Thymus (tissue), 14 donors: ENCODE measurements at places on chromosomes 12 and 14. TPM values are rescaled to one million over a fixed set of nuclear protein-coding genes. Genes with fewer than 3 reads are reported as not detected.

Gene DPF3
- polyA plus RNA-seq, result 0.46 TPM

Gene SNRNP35
- polyA plus RNA-seq, result 53.9 TPM

Gene HOTAIR
- polyA plus RNA-seq, result 0.25 TPM

- DNase-seq, result no peak
Observed at GRCh38 chr12:94616203-94616729, 34.1 kb downstream of the TMCC3 start.

Gene RTL1
- 0.02 TPM for polyA plus RNA-seq

DNA sequence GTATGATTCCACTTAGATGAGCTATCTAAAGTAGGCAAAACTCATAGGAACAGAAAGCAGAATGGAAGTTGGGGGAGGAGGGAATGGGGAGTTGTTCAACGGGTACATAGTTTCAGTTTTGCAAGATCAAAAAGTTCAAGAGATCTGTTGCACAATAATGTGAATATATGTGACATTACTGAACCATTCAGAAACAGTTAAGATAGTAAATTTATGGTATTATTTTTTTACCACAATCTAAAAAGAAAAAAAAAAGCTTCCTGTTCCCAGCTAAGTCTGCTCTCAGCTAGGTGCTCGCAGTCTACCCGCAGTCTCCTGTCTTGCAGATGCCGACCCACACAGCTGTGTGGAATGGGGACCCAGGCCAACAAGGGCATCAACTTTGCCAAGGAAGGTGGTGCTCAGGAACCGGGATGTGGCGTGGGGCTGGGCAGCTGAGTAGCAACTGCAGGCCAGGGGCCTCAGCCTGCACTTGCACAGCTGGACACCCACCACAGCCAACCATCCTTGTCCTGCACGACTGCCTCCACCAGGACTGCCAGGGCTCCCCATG, 15.3 kb upstream of the ANO6 start:
- no peak for DNase-seq

DNA sequence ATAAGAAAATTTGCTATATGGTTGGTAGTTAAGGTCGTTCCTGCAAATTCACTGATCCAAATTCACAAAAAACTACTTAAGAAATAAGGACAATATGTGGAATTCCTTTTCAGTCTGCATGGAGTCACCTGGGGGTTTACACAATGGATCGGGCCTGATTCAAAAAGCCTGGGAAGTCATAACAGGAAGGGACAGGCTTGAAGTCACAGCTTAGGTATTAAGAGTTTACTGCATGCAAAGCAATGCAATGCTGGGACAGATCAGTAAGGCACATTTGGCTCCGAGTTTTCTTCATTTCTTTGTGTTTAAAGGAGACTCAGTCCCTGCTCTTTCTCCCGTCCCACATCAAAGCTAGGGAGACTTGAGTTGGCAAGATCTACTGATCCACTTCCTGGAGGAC, 153.3 kb downstream of the NTF3 start:
- no peak for DNase-seq

Gene RPGRIP1
- 0.30 TPM for polyA plus RNA-seq

- no peak for DNase-seq
Observed at GRCh38 chr12:7628381-7628961, 37.2 kb downstream of the APOBEC1 start.

DNA sequence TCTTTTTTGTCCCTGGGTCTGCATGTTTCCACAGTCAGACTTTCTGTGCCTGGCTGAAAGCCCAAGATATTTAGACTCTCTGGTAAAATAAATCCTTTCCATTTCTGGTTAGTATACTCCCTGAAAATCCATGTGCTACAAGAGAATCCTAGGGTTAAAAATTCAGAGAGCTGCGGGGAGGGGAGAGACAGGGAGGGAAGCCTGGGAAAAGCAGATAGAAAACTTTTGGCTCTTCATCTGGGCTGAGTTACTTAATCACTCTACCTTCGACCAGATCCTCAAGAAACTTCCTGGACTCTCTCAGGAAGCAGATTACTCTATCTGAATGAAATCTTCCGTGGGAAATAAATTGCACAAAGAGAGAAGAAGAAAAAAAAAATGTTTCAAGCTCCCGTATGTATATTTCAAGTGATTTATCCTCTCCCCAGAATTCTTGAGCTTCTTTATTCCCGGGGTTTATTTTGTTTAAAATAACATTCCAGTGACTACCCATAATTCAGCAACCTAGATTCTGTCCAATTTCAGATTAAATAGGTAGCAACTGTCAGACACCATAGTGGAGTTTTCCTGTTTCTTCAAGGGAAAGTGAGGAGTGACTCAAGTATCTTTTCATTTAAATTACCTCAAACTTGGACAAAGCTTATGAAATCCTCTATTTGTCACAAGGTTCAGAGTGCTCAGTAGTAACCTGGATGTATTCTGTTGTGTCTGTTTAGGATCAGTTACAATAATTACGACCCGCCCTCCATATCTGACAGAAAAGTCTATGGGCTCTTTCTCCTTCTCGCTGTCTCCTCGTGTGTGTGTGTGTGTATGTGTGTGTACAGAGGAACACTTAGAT, 163.7 kb downstream of the MYRFL start:
- DNase-seq, result no peak
